ENCODE measurements at places on chromosomes 16 and 17. TPM values are rescaled to one million over a fixed set of nuclear protein-coding genes. Genes with fewer than 3 reads are reported as not detected.

Gene ACADVL
- total RNA-seq: 1,310 TPM

Gene ZFP3
- total RNA-seq: 6.8 TPM

Gene CHST5
- total RNA-seq: not detected

Gene DNAI2
- total RNA-seq: not detected

Gene CCL14
- 13.1 TPM for total RNA-seq

Gene RGS11
- 1.6 TPM for total RNA-seq

Gene KRT28
- total RNA-seq: not detected

Gene SPN
- 0.59 TPM for total RNA-seq

Gene MMD
- total RNA-seq: 3.0 TPM

Gene USH1G
- not detected for total RNA-seq

Gene CD300LB
- total RNA-seq: 0.15 TPM

Gene ZNRF1
- 57.0 TPM for total RNA-seq

DNA sequence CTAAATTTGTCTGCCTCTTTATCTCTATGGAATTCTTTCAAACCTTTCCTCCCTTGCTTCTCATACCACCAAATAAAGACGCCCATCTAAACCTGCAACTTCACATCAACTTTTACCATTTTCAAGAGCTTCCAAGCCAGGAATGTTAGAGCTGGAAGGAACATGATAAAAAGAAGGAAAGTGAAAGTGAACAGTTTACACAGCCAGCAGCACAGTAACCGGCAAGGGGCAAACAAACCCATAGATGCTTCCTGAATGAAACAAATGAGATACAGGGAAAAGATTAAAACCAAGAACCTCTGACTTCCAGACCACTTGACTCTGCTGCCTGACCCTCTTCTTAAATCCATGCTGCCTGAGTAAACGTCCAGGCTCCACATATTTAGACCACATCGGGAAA lies 231.1 kb upstream of the CA10 start:
- no peak for DNase-seq

- peak; percentile 58 for DNase-seq
Observed at GRCh38 chr17:7019839-7020519, 2.9 kb upstream of the BCL6B start.

GRCh38 chr17:4939546-4939795 lies 375 bp downstream of the SLC25A11 start:
- DNase-seq: no peak

DNA sequence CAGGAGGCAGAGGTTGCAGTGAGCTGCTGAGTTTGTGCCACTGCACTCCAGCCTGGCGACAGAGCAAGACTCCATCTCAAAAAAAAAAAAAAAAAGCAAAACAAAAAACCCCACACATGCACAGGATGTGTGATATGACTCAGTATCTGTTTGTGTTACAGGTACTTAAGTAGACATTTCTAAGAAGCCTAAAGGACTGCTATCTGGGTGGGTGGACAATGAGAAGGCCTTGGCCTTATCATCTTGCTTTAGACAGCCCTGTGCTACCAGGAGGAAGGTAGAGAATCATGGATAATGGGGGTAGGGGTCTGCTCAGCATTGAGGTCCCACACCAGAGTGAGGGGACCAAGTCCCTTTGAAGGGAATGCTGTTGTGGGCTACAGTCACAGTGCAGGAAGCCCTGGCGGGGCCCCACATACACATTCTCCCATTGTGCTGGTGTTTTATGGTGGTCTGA lies 26.7 kb downstream of the PLD6 start:
- no peak for DNase-seq

DNA sequence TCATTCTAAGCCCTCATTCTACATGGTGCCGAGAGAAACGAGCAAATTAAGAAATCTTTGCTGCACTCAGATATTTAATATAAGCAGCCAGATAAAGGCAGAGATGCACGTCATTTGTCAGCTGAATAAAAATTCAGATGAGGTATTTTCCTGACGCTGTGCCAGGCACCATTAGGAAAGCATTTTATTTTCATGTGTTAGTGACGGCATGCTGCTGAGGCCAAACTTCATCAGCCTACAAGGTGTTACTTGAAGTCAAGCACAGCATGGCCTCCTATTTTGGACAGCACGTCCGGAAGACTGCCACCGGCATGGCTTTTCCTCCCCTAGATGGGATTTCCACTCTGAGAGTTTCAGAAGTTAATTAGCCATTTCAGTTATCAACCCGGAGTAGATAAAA lies 70.3 kb downstream of the IRX3 start:
- DNase-seq: peak; percentile 72

- no peak for DNase-seq
Observed at GRCh38 chr17:64145375-64145750, 15.4 kb upstream of the ERN1 start.

DNA sequence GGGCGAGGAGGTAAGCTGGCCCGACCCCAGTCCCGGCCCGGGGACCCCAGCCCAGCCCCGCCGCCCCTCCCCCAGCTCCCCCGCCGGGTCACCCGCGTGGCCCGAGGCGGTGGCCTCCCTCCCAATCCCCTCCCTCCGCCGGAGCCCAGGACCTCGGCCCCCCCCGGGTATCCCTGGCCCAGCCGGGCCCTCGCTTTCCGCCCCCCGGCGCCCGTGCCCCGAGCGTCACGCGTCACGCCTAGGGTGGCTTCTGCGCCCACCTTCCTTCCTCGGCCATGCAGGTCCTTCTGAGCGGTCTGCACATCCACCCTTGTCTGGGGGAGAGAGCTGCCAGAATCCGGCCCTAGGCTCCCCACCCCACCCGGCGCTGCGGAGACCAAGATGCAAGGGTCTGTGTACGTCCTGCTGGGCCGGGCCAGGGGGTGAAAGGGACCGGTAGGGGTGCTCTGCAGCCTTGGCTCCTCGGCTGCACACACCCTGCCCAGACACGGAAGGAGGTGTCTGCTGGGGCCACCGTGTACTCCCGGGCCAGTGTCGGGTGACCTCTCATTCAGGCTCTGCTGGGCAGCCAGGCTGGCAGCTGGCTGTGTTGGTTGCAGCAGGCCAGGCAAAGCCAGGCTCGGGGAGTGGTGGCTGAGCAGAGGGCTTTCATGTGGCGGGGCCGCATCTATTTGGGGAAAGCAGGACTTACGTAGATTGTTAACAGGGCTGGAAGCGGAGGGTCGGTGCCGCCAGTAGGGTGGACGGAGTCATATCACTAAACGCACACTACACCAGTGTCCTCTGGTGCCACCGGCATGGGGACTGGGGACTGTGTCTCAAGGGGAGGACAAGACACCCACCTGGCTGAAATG lies 754 bp downstream of the RAB11FIP4 start:
- DNase-seq: no peak

DNA sequence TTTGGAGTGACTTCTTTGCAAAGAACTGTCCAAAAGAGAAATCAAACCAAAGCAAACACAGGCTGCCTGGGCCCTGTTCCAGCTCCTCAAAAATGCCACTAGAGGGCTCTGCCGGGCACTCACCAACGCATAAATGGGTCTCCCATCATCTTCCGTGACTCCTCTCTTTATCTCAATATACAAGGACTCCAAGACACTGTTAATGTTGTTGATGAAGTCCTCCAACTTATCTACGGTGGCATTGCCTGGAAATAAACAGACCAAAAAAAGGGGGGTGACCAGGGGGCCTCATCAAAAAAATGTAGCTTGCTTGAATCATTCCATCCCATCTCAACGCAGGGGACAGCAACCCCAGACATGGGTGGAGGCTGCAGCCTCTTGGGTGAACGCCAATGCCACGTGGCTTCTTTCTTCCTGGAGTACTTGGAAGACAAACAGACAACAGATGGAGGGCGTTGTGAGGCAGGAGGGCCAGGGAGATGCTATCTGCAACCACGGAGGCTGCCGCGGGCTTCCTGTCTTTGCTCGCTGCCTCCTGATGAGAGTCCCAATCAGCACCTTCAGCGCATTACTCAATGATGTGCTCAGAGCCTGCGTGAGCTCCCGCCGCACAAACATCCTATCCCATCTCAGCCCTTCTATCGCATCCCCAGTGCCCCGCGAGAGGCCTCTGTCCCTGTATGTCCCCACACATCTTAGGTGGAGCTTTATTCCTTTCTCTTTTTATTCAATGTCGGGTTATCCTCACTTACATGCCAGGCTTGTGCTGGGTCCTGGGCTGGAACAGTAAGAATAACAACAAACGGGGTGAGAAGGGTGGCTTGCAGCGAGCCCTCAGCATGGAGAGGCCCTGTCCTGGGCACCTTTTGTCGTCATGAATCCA lies 32.0 kb downstream of the KDM8 start:
- DNase-seq: peak; percentile 86

- DNase-seq: no peak
Observed at GRCh38 chr17:76641501-76641900, 2.1 kb downstream of the ST6GALNAC1 start.

DNA sequence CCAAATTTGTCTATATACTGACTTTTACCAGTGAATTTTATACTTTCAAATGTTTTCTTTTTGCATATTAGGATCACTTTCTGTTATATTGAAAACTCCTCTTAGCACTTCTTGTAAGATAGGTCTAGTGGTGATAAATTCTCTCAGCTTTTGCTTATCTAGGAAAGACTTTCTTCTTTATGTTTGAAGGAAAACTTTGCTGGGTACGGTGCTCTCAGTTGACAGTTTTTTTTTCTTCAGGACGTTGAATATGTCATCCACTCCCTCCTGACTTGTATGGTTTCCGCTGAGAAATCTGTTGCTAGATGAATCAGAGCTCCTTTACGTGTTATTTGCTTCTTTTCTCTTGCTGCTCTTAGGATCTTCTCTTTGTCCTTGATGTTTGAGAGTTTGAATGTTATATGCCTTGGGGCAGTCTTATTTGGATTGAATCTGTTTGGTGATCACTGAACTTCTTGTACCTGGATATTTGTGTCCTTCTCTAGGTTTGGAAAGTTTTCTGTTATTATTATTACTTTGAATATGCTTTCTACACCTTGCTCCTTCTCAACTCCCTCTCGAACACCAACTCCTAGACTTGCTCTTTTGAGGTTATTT lies 44.0 kb upstream of the NACA2 start:
- no peak for DNase-seq

GRCh38 chr17:81422776-81423697 lies 27.8 kb downstream of the BAHCC1 start:
- DNase-seq: peak; percentile 89

- DNase-seq: no peak
Observed at GRCh38 chr16:22357635-22357971, 16.8 kb downstream of the CDR2 start.

- DNase-seq: no peak
Observed at GRCh38 chr16:85132456-85133289, 20.4 kb upstream of the CIBAR2 start.

- no peak for DNase-seq
Observed at GRCh38 chr17:77741109-77741508, 217.4 kb upstream of the TNRC6C start.

GRCh38 chr16:84495506-84495905 lies 9.0 kb downstream of the MEAK7 start:
- no peak for DNase-seq

- DNase-seq: no peak
Observed at GRCh38 chr16:68756239-68756915, 19.3 kb downstream of the CDH1 start.

- DNase-seq: no peak
Observed at GRCh38 chr17:32503251-32504165, 16.7 kb downstream of the CDK5R1 start.

- DNase-seq: no peak
Observed at GRCh38 chr16:14146445-14146844, 75.3 kb downstream of the MRTFB start.

DNA sequence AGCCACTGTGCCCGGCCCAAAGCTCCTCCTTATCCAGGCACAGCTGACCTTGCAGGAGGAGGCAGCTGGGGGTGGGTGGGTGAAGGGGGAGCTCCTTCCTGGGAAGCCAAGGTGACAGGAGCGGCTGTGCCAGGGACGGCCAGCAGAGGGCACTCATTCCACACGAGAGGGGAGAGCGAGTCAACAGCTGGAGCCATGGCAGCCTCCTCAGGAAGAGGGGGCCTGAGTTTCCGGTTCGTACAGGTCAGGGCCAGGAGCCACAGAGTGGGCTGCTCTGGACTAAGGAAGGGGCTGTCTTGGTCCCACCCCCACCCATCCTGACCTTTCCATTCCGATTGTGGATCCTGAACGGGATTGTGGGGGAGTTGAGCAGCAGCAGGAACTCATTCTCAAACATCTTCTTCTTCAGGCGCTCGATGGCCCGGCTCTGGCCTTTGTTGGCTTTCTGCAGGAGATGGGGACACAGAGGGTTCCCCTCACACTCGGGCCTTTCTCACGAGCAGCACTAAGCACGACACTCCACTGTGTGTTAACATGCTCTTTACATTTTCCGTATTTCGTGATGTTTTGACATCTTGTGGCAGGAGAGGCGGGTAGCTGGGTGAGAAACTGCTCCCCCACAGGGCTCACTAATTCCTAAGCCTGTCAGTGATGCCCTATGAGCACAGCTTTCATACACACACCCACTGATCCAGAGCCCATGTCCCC lies 61.6 kb downstream of the TIMM22 start:
- peak; percentile 72 for DNase-seq

- DNase-seq: no peak
Observed at GRCh38 chr16:30166202-30166902, 17.1 kb upstream of the CORO1A start.

- no peak for DNase-seq
Observed at GRCh38 chr17:14078027-14078426, 8.7 kb downstream of the COX10 start.

- DNase-seq: peak; percentile 91
Observed at GRCh38 chr17:39026980-39027451, 59.8 kb upstream of the FBXO47 start.

GRCh38 chr16:89395150-89396142 lies 94.9 kb downstream of the ANKRD11 start:
- DNase-seq: peak; percentile 85

GRCh38 chr17:60095381-60095780 lies 16.7 kb upstream of the HEATR6 start:
- DNase-seq: no peak

DNA sequence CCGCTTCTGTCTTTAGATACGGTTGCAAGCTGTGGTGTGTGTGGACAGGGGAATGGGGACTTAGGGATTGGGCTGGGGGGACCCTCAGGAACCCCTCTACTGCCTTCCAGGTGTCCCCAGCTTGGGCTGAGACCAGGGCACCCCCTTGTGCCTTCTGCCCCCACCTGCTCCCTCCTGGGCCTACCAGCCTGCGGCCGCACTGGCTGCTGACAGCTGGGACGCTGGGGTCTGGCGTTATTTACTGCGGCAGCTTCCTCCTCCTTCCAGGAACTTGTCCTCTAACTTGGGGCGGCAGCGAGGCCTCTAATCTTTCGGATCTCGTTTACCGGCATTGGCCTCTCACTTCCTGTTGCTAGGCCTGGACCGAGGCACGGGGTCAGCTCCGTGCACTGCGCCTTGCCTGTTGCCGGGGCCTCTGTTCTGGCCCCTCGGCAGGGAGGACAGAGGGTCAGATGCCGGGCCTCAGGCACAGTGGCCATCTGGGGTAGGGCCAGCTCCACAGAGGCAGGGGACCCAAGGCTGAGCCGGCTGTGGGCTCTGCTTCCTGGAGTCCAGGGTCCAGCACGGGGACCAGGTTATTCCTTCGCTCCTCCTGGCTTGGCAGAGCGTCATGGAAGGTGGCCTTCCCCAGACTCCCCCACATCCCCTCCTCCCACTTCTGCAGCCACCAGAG lies 31.8 kb downstream of the TMEM235 start:
- peak; percentile 70 for DNase-seq

- DNase-seq: no peak
Observed at GRCh38 chr16:73298562-73298961, 250.6 kb upstream of the ZFHX3 start.

Data from psoas muscle (tissue), 8 donors.